ENCODE measurements at places on chromosomes 4 and X.

DNA sequence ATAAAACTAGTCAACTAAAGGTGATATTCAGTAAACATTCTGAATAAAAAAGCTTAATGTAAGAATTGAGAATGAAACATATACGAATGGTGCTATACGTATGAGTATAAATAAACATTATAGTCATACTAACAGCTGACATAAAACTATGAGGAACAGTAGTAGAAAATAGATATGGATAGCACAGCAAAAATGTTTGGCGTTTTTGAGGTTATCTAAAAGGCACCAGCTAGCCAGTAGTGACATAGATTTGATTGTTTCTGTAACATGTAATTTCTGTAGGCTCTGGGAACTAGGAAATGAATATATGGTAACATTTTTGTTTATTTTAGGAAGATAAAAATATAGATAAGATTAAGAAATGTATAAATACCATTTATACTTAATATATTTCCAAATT, 69.3 kb downstream of the SNX25 start:
- no peak for DNase-seq

- peak; percentile 45 for DNase-seq
Observed at GRCh38 chr4:128565565-128566186, 243.8 kb upstream of the JADE1 start.

GRCh38 chr4:72768364-72768763, 199.3 kb upstream of the ADAMTS3 start:
- DNase-seq, result peak; percentile 33

- DNase-seq, result no peak
Observed at GRCh38 chr4:147678796-147679549, 5.0 kb downstream of the PRMT9 start.

GRCh38 chrX:154368630-154369448, 5.6 kb downstream of the FLNA start:
- peak; percentile 94 for DNase-seq

DNA sequence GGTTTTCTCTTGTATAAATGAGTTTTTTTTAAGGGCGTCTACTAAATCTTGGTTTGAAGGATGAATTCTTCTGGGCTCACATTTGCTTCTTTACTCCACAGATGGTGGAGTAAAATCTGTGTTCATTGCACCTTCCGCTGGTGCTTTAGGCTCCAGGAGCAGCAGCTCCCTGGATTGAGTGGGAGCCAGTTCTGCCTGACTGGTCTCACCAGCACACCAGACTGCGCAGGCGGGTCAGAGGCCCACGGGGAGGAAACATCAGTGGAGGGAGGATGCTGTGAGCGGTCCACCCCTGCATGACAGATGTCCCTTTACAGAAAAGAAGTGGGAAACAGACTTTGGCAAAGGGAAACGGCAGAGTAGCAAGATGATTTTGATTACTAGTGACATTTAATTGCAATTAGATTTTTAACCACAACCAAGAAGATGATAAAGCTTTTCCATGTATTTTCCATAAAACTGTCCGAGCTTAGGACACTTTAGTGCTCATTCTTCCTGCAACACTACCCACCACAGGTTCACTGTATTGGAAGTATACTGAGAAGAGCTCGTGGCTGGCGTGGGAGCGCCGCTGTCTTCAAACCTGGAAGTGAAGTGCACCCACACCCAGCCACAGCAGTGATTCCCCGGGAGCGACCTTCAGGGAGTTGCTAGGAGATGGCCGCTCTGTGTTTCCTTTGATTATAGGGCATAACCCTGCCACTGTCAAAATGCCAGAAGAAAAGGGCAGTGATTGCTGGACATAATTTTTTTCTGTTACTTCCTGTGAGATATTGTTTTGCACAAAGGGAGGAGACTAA, 95.2 kb downstream of the SORBS2 start:
- no peak for DNase-seq

DNA sequence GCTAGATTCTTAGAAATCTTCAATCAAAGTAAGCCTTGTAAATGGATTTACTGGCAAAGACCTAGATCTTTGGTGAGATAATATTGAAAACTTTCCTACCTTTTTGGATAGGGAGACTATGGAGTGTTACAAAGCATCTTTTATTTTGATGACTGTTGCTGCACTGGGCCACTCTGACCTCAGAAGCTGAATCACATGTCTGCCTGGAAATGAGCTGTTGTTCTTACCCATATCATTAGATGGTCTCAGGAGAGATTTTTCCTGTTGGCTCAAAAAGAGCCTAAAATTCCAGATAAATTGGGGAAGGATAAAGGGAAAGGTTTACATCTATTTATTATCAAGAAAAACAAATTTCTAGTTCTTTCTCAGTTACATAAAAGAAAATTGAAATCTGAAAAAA, 127.5 kb upstream of the BMP3 start:
- DNase-seq, result no peak

DNA sequence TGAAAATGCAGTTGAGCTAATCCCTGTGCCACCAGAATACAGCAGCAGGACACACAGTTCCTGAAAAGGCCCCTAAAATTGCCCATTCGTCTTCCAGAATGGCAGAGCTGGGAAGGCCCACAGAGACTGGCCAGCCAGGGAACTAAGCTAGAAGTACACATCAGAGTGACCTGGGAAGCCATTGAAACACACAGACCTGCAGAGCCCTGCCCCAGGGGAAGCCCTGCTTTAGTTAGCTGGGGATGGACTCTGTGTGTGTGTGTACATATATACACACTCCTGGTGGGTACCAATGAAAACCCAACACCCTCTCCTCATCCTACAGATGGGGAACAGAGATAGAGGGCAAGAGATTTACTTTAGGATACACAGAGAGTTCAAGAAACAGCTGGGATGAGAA, 227.7 kb downstream of the HS6ST2 start:
- DNase-seq, result no peak

DNA sequence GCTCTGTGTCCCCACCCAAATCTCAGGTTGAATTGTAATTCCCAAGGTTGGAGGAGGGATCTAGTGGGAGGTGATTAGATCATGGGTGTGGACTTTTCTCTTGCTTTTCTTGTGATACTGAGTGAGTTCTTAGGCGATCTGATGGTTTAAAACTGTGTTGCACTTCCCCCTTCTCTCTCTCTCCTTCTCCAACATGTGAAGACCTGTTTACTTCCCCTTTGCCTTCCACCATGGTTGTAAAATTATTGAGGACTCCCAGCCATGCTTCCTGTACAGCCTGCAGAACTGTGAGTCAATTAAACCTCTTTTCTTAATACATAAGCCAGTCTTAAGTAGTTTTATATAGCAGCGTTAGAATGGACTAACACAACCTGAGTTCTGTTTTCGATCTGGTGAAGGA, 738.2 kb downstream of the ARAP2 start:
- DNase-seq, result no peak

DNA sequence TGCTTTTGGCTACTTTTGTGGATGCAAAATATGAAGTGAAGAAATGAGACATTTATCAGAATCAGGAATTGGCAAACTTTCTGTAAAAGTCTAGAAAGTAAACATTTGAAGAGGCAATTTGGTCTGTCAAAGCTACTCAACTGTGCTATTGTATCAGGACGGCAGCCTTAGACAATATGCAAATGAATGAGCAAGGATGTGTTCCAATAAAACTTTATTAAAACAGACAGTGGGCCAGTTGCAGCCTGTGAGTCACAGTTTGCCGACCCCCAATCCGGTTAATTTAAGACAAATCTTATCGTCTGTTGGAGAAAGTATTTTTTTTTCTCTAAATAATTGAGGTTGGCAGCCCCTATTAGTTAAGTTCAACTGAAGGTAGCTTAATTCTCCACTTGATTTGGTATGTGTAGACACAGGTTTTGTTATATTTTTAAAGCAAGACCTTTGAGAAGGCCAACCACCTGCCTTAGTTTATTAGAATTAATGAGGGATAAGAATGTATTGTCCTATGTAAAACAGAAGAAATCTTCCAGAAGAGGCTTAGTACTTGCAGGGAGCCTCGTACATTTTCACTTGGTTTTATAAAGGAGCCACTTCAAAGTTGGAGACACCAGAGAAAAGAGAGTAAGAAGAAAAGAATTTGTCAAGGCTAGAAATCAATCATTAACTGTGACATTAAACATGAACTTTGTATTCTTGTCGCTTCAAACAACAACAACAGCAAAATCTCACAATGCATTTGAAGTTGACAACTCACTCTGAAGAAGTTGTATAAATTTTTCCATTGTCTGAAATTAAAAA, 81.6 kb upstream of the FAT1 start:
- DNase-seq, result no peak

DNA sequence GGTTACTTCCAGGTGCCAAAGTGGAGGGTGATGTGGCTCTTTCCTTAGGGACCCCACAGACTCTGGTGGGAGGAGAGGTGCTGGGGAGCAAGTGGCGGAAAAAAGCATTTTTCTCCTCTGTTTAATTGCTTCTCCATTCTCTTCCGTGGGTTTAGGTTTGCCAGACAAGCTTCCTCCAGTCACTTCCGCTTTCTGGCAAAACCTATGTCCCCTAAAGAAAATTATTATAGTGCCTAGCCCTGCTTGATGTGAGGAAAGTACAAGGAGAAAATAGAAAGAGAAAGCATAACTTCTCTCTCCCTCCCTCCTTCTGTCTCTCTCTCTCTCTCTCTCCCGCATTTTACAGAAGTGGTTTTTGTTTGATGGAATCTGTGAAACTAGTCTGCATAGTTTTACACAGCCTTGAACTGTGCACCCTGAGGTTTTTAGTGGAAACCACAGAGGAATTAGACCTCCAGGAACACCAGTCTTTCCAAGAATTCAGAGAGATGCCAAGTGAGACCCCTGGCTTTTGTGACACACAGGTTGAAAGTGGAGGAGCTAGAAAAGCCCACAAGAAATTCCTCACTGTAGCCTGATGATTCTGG, 231.1 kb upstream of the ANXA3 start:
- no peak for DNase-seq

GRCh38 chrX:154549766-154550165, 2.3 kb downstream of the IKBKG start:
- DNase-seq, result no peak

Measured in EL (cell line).